ENCODE measurements at places on chromosomes 16 and 17. TPM values are rescaled to one million over a fixed set of nuclear protein-coding genes. Genes with fewer than 3 reads are reported as not detected.

- H3K27me3 ChIP-seq = no peaks in the 10 kb centered on the region
- DNase-seq = no peak
- H3K27ac ChIP-seq = no peak overlapping the region
- H3K36me3 ChIP-seq = no peaks in the 10 kb centered on the region
- no peak overlapping the region for H3K4me3 ChIP-seq
These were observed 12.6 kb upstream of the ALDH3A1 start for GRCh38 chr17:19760746-19761145.

Gene GPR179
- polyA plus RNA-seq = 0.07 TPM

DNA sequence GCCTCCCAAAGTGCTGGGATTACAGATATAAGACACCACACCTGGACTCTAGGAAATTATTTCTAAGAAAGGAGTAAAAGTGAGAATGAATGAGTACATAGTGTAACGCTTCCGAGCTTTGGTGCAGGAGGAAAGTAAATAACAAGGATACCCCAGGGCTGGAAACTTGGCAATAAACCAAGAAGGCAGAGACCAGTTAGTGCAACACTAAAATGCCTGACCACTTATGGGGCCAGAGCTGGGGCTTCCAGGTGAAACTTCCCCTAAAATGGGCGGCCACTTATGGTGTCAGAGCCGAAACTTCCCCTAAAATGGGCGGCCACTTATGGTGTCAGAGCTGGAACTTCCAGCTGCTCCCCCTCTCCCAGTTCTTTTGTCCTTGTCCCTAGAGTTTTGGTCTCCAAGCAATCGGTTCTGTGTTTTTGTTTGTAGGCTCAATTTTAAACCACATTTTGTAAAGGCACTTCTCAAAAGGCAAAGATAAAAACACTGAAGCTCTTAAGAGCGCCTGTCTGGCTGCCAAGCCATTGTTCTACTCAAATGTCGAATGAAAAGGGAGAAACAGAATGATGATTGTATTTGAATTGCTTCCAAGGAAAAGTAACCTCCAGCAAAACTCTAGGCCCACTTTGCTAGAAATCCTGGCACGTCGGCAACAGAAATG is 63.9 kb downstream of the NXN start:
- no peaks in the 10 kb centered on the region for H3K4me1 ChIP-seq
- no peak overlapping the region for H3K4me3 ChIP-seq
- no peaks in the 10 kb centered on the region for H3K36me3 ChIP-seq

DNA sequence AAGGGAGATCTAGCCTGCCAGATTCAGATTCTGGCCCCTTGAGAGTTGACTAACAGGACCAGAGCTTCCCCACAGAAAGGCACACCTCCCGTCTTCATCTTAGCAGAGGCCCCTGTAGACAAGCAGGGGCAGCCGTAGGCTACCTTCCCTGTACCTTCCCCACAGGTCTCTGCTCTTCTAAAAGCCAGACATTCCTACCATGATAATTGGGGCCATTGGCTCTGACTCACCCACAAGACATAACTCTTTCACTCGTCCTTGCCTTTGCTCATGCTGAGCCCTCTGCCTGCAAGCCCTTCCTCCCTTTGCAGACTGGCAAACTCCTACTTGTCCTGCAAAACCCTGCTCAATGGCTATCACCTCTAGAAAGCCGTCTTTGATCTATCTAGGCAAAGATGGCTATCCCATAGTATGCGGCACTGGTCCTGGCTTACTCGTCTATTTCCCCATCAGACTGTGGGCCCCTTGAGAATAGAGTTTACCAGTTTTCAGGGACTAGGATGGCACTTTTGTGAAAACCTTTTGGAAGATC is 43.8 kb downstream of the PIMREG start:
- no peaks in the 10 kb centered on the region for H3K36me3 ChIP-seq
- H3K27me3 ChIP-seq = no peaks in the 10 kb centered on the region
- no peak overlapping the region for H3K4me3 ChIP-seq
- no peaks in the 10 kb centered on the region for H3K4me1 ChIP-seq
- no peak for DNase-seq

Gene SULT1A4
- polyA plus RNA-seq = 20.1 TPM

Gene PNMT
- polyA plus RNA-seq = 593 TPM

DNA sequence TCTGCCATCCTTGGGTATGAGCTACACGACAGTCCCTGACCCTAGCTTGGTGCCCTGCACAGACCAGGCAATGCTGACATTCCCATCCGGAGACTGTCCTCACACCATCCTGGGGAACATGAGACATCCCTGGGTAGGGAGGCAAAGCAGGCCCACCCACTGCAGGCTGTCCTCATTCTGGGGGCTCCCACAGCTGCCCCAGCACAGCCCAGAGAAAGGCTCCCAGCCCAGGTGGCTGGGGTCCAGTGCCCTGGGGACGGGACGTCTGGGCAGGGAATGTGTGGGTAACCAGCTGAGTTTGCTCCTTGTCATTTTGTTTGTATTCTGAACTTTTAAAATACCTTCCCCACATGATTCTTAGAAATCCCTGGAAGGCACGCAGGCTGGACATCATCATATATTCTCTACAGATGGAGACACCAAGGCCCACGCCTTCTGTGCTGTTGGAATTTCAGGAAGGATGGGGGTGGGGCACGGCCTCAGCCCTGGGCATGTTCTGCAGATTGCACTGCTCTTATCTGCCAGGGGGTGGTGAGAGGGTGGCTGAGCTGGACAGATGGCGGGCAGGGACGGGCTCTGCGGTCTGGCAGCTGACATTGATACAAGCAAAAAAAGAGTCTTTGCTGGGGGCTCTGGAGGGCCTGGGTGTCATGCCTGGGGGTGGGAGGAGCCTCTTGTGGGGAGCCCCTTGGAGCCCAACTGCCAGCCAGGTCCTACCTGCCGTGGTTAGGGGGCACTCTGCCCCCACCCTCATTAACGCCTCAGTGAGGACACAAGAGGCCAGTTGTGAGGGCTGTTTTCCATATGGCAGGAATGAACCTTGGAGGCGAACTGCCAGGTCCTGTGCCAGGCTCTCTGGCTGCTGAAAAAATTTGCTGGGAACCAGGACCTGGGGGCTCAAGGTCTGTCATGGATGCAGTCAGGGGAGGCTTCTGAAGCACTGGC is 28.4 kb downstream of the LRRC75A start:
- H3K4me1 ChIP-seq = peaks cover 62% of the 10 kb centered on the region
- H3K27me3 ChIP-seq = no peaks in the 10 kb centered on the region
- peak; percentile 90 for DNase-seq
- H3K27ac ChIP-seq = peak overlapping the region; percentile 60

Gene NGFR
- 21.8 TPM for polyA plus RNA-seq

Gene ELMO3
- 4.6 TPM for polyA plus RNA-seq

DNA sequence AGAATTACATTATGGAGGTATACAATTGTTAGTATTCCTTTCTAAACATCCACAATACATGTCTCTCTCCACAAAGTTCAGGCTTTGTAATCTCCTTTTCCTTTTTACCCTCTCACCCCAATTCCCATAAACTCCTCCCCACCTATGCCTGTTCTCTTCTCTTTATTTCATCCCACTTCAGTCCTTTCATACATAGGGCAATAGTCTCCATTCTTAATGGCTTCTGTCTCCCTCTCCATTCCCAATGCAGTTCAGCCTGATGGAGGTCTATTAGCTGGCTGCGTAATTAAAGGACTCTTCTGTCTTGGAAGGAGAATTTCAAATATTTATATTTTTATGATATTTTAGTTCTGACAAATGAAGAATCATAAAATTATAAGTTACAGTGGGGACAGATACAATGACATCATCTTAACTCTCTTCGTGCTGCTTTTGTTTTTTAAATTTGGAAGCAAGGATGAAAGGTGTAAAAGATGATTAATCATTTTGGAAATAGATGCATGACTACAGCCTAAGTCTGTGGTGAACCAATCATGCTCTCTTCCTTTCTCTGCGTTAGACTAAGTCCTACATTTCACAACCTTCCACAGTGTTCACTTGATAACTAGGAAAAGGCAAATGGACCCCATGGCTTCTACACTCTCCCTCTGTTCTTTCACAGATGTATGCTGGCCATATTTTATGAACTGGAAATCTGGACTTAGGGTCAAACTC is 11.2 kb upstream of the FAM20A start:
- H3K36me3 ChIP-seq = no peaks in the 10 kb centered on the region
- no peak for DNase-seq
- H3K4me3 ChIP-seq = no peak overlapping the region

- no peaks in the 10 kb centered on the region for H3K27me3 ChIP-seq
- H3K27ac ChIP-seq = no peak overlapping the region
- H3K4me1 ChIP-seq = peaks cover 9% of the 10 kb centered on the region
- no peak for DNase-seq
- no peak overlapping the region for H3K4me3 ChIP-seq
- no peaks in the 10 kb centered on the region for H3K36me3 ChIP-seq
These were observed 15.0 kb upstream of the RAI1 start for GRCh38 chr17:17666111-17666714.

DNA sequence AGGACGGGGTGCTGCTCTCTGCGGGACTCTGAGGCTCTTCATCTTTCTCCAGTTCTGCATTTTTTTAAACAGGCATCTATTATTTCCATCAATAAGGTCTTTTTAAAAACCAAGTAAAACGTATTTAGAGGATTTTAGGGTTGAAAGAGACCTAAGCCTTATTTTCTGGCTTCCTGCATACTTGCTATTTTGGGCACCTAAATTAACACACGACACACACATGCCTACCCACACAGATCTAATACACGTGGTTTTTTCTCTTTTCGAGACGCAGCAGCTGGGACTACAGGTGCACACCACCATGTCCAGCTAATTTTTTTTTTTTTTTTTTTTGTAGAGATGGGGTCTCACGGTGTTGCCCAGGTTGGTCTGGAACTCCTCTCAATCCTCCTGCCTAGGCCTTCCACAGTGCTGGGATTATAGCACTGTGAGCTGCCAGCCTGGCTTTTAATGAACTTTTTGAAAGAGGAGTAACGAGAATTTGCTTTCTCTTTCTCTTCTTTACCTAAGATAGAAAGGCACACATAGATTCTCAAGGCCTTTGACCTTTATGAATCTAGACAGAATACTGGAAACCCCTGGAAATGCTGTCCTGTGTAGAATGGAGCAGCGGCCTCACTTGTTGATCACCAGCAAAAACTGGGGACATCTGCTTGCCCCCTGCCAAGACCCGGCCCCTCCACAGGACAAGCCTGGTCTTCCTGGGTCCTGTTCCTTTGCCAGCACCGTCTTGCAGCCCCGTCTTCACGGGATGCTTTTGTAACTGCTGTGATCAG is 13.8 kb downstream of the DNAAF8 start:
- peaks cover 30% of the 10 kb centered on the region for H3K36me3 ChIP-seq
- no peaks in the 10 kb centered on the region for H3K4me1 ChIP-seq
- no peak overlapping the region for H3K4me3 ChIP-seq
- no peaks in the 10 kb centered on the region for H3K27me3 ChIP-seq

Gene MOSMO
- polyA plus RNA-seq = 24.2 TPM

DNA sequence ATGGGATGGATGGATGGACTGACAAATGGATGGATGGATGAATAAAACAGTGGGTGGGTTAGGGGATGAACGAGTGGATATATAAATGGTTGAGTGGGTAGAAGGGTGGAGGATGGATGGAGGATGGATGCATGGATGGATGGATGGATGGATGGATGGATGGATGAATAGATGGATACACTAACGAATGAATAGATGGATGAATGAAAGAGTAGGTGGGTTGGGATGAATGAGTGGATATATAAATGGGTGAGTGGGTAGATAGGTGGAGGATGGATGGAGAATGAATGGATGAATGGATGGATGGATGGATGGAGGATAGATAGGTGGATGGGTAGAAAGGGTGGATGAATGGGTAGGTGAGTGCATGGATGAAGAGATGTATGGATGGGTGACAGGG is 62.1 kb downstream of the CDYL2 start:
- no peaks in the 10 kb centered on the region for H3K36me3 ChIP-seq
- DNase-seq = no peak
- no peak overlapping the region for H3K27ac ChIP-seq
- no peaks in the 10 kb centered on the region for H3K4me1 ChIP-seq
- H3K27me3 ChIP-seq = no peaks in the 10 kb centered on the region

DNA sequence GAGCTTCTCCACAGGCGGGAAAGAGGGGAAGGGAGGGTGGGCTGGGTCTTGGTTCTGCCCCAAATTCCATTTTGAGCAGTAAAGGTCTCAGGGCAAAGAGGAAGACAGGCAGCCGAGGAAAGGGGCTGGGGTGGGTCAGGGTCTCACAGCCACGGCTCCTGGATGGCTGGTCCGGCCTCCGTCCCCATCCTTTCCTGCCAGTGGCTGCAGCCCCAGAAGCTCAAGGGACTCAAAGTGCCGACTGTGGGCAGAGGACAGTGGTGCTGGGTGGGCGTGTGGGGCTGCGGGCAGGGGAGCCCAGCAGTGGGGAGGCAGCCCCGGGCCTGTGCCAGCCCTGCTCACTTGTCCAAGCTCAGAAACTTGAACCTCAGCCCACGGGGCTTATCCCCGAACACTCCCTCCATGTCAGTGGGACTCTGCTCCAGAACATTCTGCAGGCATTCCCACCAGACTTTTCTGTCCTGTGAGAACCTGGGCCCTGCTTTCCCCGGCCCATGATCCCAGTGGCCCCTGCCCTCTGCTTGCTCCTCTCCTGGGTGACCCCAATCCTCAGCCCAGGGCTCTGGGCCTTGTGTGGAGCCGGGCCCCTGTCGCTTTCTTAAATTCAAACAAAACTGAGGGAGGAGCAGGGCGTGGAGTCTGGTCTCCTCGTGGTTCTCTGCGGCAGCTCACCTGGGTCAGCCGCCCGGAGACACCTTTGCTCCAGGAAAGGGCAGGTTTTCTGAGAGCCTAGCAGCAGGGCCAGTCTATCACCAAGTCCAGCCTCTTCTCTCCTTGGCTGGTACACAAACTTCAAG is 117.8 kb upstream of the METRNL start:
- no peaks in the 10 kb centered on the region for H3K27me3 ChIP-seq
- no peak for DNase-seq
- no peaks in the 10 kb centered on the region for H3K36me3 ChIP-seq
- peaks cover 4% of the 10 kb centered on the region for H3K4me1 ChIP-seq
- no peak overlapping the region for H3K4me3 ChIP-seq
- no peak overlapping the region for H3K27ac ChIP-seq

GRCh38 chr17:42133461-42134041 is 10.9 kb downstream of the HSPB9 start:
- peak overlapping the region; percentile 7 for H3K27ac ChIP-seq
- no peaks in the 10 kb centered on the region for H3K27me3 ChIP-seq
- no peak for DNase-seq
- peaks cover 18% of the 10 kb centered on the region for H3K36me3 ChIP-seq
- no peak overlapping the region for H3K4me3 ChIP-seq

DNA sequence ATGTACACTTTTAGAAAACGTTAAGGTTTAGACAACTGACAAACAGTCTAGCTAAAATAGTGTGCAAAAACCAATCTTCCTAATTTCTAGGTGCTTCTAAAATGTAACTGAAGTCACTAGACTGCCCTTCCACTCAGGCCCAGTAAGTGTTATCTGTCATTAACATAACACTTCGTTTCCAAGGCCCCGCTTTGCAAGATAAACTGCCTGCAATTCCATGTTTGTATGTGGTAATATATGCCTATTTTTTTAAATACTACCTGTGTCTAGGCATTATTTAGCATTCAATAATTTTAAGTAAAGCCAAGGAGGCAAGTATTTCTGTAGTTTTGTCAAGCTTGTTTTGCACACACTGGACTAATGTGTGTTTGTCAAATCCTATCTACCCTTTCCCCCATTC is 3.2 kb downstream of the USP32 start:
- no peak for DNase-seq
- no peak overlapping the region for H3K27ac ChIP-seq
- no peaks in the 10 kb centered on the region for H3K27me3 ChIP-seq

- H3K36me3 ChIP-seq = no peaks in the 10 kb centered on the region
- no peaks in the 10 kb centered on the region for H3K4me1 ChIP-seq
- DNase-seq = no peak
- no peak overlapping the region for H3K27ac ChIP-seq
- no peak overlapping the region for H3K4me3 ChIP-seq
These were observed 27.2 kb downstream of the CDR2 start for GRCh38 chr16:22347100-22347820.

GRCh38 chr17:56031636-56032035 is 121.6 kb upstream of the ANKFN1 start:
- H3K27me3 ChIP-seq = no peaks in the 10 kb centered on the region
- no peak overlapping the region for H3K4me3 ChIP-seq
- DNase-seq = no peak

Measured in adrenal gland (tissue), 19 donors.